ENCODE measurements at places on chromosomes 6 and 20.

DNA sequence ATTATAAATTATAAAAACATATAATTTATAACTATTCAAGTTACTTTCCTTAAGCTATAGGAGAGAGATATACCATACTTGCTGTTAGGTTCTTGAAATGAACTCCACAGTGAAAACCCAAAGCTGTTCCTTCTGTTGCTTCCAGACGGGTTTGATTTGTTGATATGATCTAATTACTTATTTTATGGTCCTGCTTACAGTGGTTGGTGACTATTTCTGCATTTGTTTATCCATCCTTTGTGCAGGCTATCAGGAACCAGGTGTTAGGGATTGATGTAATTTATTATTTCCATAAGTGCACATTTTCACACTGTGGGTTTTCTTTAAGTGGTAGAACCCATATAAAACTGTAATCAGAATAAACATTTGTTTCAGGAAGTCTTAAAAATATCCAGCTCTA lies 167.1 kb downstream of the KIF6 start:
- DNase-seq: no peak

DNA sequence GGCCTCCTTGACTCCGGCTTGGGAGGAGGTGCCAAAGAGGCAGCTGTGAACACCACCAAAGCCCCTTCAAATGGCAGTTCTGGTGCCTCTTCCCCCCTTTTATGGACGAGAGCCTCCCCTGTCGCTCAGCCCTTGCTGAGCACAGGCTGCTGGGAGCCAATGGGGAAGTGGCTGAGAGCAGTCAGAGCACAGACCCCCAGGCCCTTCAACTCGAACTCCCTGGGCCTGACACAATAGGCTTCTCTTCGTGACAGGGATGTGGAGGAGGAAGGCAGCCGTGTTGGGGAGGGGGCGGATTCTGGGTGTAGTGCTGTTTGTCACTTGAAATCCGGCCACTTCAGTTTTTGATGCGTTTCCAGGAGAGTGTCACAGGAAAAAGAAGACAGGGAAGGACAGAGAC lies at the start of gene PDYN:
Gene PDYN (minus strand): TSS at position 73 of the 400 bp plus-strand sequence. CDS start 10,974 bp downstream, outside the sequence.
- DNase-seq: no peak

GRCh38 chr6:43077333-43077809 lies 1.3 kb downstream of the PTK7 start:
- DNase-seq: no peak

GRCh38 chr20:61908057-61909026 lies 157.3 kb downstream of the TAF4 start:
- no peak for DNase-seq

GRCh38 chr6:151993364-151993763 lies 185.9 kb downstream of the ESR1 start:
- no peak for DNase-seq

DNA sequence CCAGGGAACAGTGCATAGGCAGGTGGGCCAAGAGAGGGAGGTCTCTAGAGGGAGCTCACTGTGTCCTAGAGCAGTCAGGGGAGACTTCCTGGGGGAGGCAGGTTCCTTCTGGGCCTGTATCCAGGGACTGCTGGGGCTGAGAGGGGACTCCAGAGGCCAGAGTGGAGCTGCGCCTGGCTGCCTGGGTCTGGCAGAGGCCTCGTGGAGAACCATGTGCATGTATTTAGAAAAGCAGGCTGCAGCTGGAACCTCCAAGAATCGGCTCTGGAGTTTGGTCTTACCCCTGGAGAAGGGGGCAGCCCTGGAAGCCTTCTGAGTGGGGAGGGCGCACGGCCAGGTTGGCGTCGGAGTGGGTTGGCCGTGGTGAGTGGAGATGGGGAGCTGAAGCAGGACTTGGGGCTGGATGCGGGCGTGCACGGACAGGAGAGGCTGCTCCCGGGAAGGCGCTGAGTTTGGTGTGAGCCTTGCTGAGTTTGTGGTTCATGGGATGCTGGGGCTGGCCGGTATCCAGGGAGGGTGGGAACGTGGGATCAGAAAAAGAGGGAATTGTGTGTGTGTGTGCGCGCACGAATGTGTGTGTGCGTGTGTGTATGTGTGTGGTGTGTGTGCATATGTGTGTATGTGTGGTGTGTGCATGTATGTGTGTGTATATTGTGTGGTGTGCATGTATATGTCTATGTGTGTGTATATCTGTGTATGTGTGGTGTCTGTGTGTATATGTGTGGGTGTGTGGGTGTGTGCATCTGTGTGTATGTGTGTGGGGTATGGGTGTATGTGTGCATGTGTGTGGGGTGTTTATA lies 10.8 kb downstream of the VSTM2L start:
- DNase-seq: no peak

DNA sequence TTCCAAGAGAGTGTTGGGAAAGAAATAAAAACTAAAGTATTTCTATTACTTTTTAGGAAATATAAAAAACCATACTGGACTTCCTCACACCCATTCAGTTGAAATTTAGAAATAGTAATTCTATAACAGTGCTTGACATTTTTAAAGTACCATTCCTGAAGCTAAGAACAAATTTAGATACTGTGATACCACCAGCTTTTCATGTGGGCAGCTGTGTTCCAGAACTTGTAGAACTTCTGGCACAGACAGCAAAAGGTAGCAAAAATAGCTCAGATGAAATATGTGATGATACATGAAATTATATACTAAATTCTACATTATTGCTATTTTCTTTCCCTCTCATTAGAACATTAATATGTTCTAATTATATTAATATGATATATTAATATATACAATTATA lies 346.5 kb downstream of the SYNE1 start:
- DNase-seq: no peak

DNA sequence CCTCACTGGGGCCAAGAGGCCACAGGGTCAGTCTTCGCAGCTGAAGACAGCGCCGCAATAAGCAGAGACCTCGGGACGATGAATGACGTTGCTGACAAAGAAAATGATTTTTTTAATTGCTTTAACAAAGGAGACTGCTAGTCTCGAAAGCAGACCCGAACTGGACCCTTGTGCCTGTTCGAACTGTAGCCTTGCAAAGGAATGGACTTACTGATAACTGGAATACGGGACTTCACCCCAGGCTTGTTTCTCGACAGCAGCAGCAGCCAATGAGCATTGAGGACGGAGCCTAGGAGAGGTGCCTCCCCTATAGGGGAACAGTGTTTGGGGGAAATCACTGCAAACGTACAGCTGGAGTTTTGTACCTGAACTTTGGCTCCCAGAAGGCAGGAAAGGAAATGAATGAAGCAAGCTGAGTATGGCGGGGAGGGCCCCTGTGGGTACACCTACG lies 1.3 kb upstream of the TAF4 start:
- DNase-seq: peak; percentile 41

- no peak for DNase-seq
Measured at GRCh38 chr6:144559865-144560593, 274.9 kb downstream of the UTRN start.

DNA sequence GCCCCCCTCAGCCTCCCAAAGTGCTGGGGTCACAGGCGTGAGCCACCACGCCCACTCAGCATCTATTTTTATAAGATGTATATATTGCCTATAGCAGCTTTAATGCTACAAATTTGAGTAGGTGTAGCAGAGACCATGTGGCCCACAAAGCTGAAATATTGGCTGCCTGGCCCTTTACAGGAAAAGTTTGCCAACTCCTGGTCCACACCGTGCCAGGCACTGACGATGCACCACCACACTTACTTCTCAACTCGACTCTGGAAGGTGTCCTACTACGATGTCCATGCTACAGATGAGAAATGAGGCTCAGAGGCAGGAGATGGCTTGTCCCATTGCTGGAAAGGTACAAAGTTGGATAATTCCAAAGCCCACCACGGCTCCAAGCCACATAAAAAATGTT lies 17.2 kb upstream of the SRSF6 start:
- no peak for DNase-seq

- DNase-seq: no peak
Measured at GRCh38 chr6:50720623-50721022, 7.3 kb downstream of the TFAP2D start.
